ENCODE measurements at places on chromosomes 6 and 20.

- DNase-seq: no peak
These were observed 14.3 kb downstream of the TTBK1 start for GRCh38 chr6:43257367-43258145.

- no peak for DNase-seq
These were observed 36.7 kb upstream of the TMEM14A start for GRCh38 chr6:52634211-52634610.

DNA sequence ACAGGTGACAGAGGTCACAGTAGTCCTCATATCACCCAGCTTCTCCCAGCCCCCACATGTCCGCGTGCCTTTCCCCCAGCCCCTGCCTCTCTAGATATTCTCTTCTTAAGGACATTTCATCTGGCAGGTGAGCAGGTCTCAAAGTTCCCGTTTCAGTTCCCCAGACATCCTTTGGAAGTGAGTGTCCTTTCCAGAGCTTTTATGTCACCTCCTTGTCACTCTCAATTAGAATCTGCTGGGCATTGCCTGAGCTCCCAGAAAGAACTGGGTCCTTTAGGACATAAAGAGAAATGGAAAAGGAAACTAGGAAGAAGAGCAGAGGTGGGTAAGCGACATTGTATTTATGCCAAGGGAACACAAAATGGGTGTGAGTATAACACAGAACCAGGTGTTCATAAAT, 66.9 kb upstream of the CEP85L start:
- DNase-seq: no peak

GRCh38 chr20:44819936-44820335, 9.6 kb upstream of the RIMS4 start:
- no peak for DNase-seq

DNA sequence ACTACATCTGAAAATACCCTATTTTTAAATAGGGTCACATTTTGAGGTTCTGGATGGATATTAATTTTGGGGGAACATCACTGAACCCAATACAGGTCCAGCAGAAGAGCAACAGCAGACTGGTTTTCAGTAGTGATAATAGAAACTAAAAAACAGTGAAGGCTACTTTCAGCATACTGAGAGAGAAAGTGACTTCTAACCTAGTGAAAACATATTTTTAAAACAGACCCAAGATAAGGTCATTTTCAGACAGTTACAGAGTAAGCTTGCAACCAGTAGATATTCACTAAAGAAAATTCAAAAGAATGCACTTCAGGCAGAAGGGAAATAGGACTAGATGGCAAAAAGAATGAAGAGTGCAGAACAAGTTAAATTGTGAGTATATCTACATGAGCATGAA, 42.0 kb upstream of the TMEM244 start:
- DNase-seq: no peak

GRCh38 chr6:105806486-105806920, 279.6 kb upstream of the PRDM1 start:
- no peak for DNase-seq

GRCh38 chr6:72626126-72626525, 4.3 kb downstream of the KCNQ5 start:
- no peak for DNase-seq

GRCh38 chr6:139448051-139448649, 73.7 kb upstream of the CITED2 start:
- no peak for DNase-seq

GRCh38 chr6:106556368-106556960, 72.8 kb downstream of the RTN4IP1 start:
- no peak for DNase-seq

DNA sequence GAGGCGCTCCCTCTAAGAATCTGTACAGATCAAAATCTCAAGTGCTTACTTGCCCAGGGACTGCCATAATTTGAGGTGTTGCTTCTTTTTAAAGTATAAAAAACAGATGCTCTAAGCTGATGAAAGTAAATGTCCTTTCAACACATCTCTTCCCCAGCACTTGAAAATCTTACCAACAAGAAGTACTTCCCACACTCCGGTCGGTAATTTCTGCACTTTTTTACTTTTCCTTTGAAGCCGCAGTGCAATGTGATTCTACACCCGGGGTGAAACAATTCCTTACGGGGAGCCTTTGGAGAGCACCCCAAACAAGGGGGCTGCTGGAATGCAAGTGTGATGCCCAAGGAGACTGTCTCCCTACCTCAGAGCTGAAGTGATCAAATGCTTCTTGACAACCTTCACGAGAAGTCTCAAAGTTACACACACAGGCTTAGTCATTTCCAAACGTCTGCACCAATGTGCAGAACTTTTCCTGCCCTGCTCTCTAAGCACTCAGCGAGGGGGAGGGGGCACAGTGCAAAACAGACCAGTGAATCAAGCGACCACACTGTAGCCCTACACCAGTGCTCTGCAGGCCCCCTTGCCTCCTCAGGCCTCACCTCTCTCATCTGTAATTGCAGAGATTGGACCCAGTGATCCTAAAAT, 56.7 kb downstream of the ATXN1 start:
- no peak for DNase-seq

Data from ecto neural progenitor cell (in vitro differentiated cells).